ENCODE measurements at places on chromosomes 3 and 15. TPM values are rescaled to one million over a fixed set of nuclear protein-coding genes. Genes with fewer than 3 reads are reported as not detected.
A peak's percentile ranks its signal among the peaks of the same experiment; 100 is the strongest.

Gene TTLL13
- polyA plus RNA-seq, result not detected

Gene U2SURP
- 133 TPM for polyA plus RNA-seq

- DNase-seq, result no peak
Measured at GRCh38 chr3:3504686-3505085, 294.5 kb upstream of the LRRN1 start.

- no peak for DNase-seq
Measured at GRCh38 chr3:11088831-11089230, 65.5 kb upstream of the HRH1 start.

Gene ROBO1
- polyA plus RNA-seq, result 102 TPM

GRCh38 chr3:3599016-3599415 is 200.2 kb upstream of the LRRN1 start:
- DNase-seq, result no peak

DNA sequence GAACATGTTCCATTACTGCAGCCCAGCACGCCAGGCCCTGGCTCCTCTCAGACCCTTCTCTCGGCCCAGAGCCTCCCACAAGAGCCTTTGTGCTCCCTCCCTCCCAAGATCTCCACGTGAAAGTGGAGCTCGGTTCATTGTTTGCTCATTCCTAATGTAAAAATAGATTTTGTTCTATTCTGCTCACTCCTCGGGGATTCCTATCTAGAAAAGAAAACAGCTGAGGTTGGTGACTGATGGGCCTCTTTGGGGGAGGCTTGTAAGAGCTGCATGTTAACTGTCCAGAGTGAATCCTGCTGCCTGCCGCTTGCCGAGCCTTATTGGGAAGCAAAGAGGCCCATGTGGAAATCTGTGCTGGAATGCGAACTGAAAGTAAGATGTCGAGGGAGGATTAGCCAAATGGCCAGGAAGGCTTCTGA is 267.1 kb downstream of the LRTM1 start:
- DNase-seq, result peak; percentile 58

Data from renal pelvis (tissue), 12 donors.